ENCODE measurements at places on chromosomes 5 and 9. TPM values are rescaled to one million over a fixed set of nuclear protein-coding genes. Genes with fewer than 3 reads are reported as not detected.

Gene FOXD4L4
- total RNA-seq, result 0.75 TPM

Gene CEL
- total RNA-seq, result 0.27 TPM

Gene CATSPER3
- total RNA-seq, result 1.1 TPM

- no peak for DNase-seq
- no peak overlapping the region for H3K27ac ChIP-seq
- no peaks in the 10 kb centered on the region for H3K4me1 ChIP-seq
These were observed 208.0 kb downstream of the PARP8 start for GRCh38 chr5:50874306-50875001.

DNA sequence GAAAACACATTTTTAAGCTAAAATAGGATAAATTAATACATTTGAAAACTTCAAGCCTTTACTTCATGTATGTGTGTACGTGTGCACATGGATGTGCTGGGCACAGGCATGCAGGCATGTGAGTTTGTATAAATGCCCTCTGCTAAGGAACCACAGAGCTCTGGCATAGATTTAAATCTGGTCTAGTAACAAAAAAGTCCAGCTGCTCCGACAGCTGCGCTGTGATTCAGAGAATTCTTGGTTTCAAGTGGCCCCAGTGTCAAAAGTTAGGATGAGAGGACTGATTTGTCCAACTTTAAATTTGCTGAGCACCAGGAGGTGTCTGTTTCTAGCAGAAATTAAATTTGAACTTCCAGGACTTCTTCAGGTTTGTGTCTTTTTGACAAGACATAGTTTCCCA is 203.7 kb upstream of the TUT7 start:
- H3K27me3 ChIP-seq, result peaks cover 5% of the 10 kb centered on the region
- H3K4me1 ChIP-seq, result no peaks in the 10 kb centered on the region
- no peak for DNase-seq
- H3K36me3 ChIP-seq, result no peaks in the 10 kb centered on the region

DNA sequence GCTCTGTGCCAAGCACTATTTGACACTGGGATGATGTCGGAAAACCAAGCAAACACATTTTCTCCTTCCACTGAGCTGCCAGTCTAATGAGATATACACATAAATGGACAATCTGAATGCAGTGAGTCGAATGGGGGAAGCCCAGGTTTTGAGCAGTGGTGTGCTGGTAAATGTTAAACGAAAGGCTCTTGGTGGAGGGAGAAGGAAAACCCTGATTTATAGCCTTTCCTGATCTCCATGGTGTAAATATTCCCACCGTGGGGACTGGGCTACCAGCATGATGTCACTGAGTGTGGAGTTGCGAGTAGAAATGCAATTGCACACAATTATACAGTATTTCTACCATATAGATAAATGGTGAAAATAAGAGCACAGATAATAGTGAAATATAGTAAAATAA is 5.0 kb upstream of the GSN start:
- H3K27me3 ChIP-seq, result no peaks in the 10 kb centered on the region
- H3K4me1 ChIP-seq, result peaks cover 28% of the 10 kb centered on the region
- peak overlapping the region; percentile 56 for H3K27ac ChIP-seq
- no peak for DNase-seq
- H3K36me3 ChIP-seq, result no peaks in the 10 kb centered on the region

DNA sequence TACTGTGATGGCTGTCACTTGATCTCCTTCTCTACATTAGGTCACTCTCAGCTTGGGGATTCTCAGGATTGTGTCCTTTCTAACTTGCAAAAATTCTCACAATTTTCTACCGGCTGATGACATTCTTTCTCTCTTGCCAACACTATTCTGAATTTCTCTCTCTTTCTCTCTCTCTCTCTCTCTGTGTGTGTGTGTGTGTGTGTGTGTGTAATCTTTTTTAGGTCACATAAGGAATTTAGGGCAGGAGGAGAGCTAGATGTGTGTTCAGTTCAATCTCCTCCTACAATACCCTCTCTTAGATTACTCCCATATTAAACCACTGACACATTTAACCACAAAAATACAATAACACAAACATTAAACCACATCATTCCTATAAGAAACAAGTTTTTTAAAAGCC is 242.3 kb upstream of the NREP start:
- no peak for DNase-seq
- H3K4me1 ChIP-seq, result no peaks in the 10 kb centered on the region
- H3K4me3 ChIP-seq, result no peak overlapping the region
- H3K27me3 ChIP-seq, result no peaks in the 10 kb centered on the region

DNA sequence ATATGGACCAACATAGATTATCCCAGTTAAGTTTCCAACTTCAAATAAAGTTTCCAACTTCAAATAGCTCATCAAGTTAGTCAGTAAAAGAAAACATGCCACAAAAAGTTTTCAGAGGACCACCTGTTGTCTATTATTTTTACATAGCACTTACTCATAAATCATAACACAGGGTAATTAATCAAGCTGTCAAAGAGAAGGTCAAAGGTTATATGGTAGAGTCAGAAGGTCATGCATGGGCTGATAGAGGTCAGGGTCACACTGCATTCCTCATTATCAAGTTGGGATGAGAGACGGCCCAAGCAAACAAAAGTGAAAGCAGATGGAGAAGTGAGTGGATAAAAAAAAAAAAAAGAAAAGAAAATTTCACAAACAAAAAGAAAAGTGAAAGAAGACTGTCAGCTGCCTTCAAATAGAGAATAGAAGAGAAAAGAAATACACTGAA is 145.5 kb upstream of the POU5F2 start:
- no peaks in the 10 kb centered on the region for H3K36me3 ChIP-seq
- H3K27ac ChIP-seq, result no peak overlapping the region
- H3K4me3 ChIP-seq, result no peak overlapping the region
- no peaks in the 10 kb centered on the region for H3K27me3 ChIP-seq
- DNase-seq, result no peak

DNA sequence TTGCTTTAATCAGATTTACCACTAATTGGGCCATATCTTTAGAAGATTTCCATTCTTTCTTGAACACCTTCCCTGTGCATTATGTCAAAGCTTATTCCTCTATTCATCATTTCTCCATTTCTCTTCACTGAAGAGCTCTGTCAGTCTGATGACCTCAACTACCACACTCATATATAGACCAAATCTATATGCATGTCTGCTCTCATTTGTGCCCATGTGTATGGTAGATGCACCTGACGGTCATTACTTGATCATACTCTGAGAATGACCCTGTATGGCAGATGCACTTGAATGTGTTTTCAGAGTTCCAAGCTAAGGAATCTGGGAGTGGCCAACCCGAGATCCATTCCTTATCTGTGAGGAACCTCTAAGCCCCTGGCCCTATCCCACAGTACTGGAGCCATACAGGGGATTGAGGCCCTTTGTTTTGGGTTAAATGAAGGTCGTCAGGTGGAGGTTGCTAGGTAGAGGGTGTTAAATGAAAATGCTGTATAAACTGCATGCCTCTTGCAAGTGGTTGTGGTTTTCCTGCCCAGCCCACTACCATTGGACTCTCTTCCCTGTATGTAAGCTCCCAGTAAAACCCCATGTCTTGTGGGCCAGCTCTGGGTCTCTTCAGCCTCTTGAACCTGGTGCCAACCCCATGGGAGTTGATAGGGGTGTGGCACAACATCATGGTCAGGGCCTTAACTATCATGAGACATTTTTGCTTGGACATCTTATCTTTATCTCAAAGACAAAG is 229.5 kb downstream of the KIAA0825 start:
- no peak for DNase-seq
- no peaks in the 10 kb centered on the region for H3K4me1 ChIP-seq
- H3K4me3 ChIP-seq, result no peak overlapping the region
- no peak overlapping the region for H3K27ac ChIP-seq
- no peaks in the 10 kb centered on the region for H3K36me3 ChIP-seq
- no peaks in the 10 kb centered on the region for H3K27me3 ChIP-seq

GRCh38 chr9:32508728-32509127 is 17.3 kb downstream of the RIGI start:
- no peak for DNase-seq
- no peak overlapping the region for H3K27ac ChIP-seq
- no peaks in the 10 kb centered on the region for H3K36me3 ChIP-seq
- H3K27me3 ChIP-seq, result no peaks in the 10 kb centered on the region
- no peaks in the 10 kb centered on the region for H3K4me1 ChIP-seq

GRCh38 chr5:141800617-141801016 is 77.6 kb downstream of the PCDH1 start:
- no peak overlapping the region for H3K4me3 ChIP-seq
- DNase-seq, result no peak
- no peaks in the 10 kb centered on the region for H3K4me1 ChIP-seq
- no peaks in the 10 kb centered on the region for H3K36me3 ChIP-seq

Data from transverse colon (tissue), 4 donors.